ENCODE measurements at places on chromosomes 7 and 10.

DNA sequence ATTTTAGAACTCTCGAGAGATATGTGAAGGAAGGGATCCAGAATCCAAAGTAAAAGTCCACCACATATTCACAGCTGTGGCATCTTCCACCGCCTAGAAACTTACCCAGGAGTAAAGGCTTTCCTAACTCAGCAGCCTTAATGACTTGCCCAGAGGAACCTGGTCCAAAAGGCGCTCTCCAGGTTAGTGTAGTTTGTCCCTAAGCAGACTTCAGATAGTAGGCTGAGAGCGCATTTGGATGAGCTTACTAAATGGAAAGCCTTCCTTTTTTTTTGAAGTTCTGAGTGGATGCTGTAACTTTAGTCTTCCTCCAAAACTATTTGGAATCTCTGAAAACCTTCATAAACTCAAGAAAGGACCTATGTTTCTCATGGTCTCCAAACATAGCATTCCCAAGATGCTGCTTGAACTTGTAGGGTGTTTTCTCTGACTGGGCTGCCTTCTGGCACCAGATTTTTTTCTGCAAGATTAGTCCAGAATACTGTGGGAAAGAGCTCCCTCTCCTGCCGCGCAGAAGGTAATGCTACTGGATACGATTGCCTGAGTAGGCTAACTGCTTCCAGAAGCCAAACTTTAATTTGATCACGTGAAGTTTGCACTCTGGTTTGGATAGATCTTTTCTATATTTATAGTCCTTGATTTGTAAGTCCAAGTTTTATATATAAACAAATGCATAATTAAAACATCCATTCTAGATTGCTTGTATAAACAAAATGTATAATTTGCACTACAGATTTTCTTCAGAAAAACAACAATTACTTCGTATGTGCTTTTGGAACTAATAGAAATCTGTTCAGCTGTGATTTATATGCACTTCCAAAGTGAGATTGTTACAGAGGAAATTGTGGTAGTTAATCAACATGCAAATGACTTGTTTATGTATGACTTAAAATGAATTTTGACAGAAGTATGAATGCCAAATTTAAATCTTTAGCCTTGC lies 19.6 kb upstream of the GPR37 start:
- no peaks in the 10 kb centered on the region for H3K36me3 ChIP-seq
- peaks cover 3% of the 10 kb centered on the region for H3K27me3 ChIP-seq
- H3K27ac ChIP-seq, result no peak overlapping the region
- H3K4me3 ChIP-seq, result no peak overlapping the region
- no peak for DNase-seq
- no peaks in the 10 kb centered on the region for H3K4me1 ChIP-seq

DNA sequence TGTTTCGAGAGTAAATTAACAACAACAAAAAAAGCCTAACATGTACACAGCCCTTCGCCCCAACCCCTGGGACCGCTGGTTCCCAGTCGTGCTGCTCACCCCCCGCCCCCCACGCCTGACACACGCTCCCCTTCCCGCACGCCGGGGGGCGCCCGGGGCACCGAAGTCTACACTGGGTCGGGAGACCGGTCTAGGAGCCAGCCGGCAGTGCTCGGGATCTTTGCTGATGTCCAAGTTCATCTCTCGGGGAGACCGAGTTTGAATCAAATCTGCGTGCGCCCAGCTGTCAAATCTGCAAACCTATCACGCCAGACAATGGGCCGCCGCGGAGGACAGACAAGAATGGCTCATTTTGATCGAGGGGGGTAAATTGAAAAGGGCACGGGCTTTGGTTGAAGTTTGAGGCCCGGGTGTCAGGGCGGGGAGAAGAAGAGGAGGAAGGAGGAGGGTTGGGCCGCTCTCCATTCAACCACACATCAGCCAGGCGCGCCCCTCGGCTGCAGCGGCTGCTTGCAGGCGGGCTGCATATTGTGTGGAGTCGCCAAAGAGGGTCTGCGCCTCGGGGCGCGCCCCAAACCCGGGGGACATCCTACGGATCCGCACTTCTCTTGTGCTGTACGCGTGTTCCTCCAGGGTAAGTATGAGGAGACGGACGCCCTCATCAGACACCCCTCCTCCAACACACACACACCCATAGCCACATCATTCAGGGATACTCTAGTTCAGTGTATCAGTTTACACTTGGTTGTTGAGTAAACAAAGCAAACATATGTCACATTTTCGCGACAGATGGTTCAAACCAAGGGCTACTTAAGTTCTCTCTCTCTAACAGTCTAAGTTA lies 1.3 kb upstream of the GFRA1 start:
- peak overlapping the region; percentile 73 for H3K27ac ChIP-seq
- H3K27me3 ChIP-seq, result peaks cover 61% of the 10 kb centered on the region
- H3K4me1 ChIP-seq, result peaks cover 49% of the 10 kb centered on the region
- H3K36me3 ChIP-seq, result no peaks in the 10 kb centered on the region

GRCh38 chr7:132565441-132565840 lies 10.8 kb downstream of the PLXNA4 start:
- no peaks in the 10 kb centered on the region for H3K4me1 ChIP-seq
- no peak for DNase-seq
- no peak overlapping the region for H3K4me3 ChIP-seq
- peaks cover 36% of the 10 kb centered on the region for H3K27me3 ChIP-seq

- H3K27ac ChIP-seq, result no peak overlapping the region
- H3K4me3 ChIP-seq, result no peak overlapping the region
- DNase-seq, result no peak
- H3K27me3 ChIP-seq, result no peaks in the 10 kb centered on the region
Measured at GRCh38 chr7:119105381-119105780, 880.9 kb downstream of the ANKRD7 start.

GRCh38 chr10:132464256-132465192 lies 67.5 kb downstream of the PWWP2B start:
- H3K36me3 ChIP-seq, result no peaks in the 10 kb centered on the region
- no peak overlapping the region for H3K4me3 ChIP-seq
- H3K27me3 ChIP-seq, result no peaks in the 10 kb centered on the region
- H3K27ac ChIP-seq, result peak overlapping the region; percentile 89

- no peak overlapping the region for H3K4me3 ChIP-seq
- H3K27ac ChIP-seq, result no peak overlapping the region
- no peaks in the 10 kb centered on the region for H3K36me3 ChIP-seq
- no peaks in the 10 kb centered on the region for H3K4me1 ChIP-seq
Measured at GRCh38 chr7:21920936-21921335, 24.8 kb downstream of the CDCA7L start.

DNA sequence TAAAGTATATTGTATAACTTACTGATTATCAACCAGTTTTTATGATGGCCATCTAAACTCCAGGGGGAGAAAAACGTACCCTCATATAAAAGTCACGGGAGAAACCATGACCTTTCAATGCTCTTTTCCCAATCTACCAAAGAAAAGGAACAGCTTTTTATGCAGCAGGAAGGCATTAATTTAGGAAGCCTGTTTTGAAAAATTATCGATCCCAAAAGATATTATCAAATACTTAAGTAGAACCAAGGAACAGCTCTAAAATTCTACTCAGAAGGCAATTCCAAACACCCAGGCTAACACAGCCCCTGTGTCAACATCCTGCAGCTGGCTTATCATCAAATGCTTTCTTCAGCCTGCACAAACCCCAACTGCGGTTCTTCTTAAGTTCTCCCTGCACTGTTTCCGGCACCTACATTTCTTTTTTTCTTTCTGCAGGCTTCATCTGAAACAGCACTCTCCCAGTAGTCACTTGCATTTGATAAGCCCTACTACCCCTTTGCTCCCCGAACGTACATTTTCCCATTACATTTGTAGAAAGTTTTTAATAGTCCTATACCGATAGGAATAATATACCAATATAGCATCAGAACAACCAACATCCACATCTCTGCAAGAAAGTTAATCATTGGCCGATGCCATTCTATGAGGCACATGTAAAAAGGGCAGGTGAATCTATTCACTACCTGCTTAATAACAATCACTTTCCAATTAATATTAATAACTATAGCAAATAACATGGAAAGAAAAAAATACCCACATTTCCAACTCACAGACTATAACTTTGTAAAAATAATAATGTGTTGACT lies 47.9 kb downstream of the PIP4K2A start:
- peaks cover 9% of the 10 kb centered on the region for H3K4me1 ChIP-seq
- no peak overlapping the region for H3K27ac ChIP-seq
- H3K27me3 ChIP-seq, result no peaks in the 10 kb centered on the region

DNA sequence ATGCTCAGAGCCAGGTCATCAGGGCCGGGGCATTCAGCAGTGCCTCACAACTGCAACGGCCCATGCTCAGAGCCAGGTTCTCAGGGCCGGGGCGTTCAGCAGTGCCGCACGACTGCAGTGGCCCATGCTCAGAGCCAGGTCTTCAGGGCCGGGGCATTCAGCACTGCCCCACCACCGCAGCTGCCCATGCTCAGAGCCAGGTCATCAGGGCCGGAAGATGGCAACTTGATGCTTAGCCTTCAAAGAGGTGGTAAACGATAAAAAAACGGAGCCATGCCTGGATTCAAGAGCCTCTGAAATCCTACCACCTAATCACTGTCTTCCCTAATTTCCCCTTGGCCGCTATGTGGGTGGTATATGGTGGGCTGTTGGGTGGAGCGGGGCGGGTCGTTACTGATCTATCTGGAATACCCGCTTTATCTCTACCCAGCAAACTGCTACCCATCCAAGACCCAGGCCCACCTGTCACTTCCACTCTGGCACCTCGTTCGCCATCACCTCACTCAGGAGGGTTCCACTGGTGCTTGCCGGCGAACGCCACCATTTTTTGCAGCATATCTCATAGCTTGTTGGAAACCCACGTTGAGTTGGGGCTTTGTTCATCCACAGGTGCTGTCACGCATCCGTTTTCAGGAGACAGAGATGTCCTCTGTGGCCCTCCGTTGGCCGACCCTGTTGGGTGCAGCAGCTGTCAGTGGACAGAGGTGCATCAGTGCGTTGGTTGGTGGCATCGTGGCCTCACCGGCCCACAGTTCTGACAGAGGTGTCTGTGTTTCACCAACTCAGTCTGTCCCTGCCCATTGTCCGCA lies 221.1 kb downstream of the EBF3 start:
- no peak overlapping the region for H3K4me3 ChIP-seq
- H3K4me1 ChIP-seq, result no peaks in the 10 kb centered on the region
- DNase-seq, result peak; percentile 28
- no peaks in the 10 kb centered on the region for H3K27me3 ChIP-seq
- peaks cover 10% of the 10 kb centered on the region for H3K36me3 ChIP-seq

DNA sequence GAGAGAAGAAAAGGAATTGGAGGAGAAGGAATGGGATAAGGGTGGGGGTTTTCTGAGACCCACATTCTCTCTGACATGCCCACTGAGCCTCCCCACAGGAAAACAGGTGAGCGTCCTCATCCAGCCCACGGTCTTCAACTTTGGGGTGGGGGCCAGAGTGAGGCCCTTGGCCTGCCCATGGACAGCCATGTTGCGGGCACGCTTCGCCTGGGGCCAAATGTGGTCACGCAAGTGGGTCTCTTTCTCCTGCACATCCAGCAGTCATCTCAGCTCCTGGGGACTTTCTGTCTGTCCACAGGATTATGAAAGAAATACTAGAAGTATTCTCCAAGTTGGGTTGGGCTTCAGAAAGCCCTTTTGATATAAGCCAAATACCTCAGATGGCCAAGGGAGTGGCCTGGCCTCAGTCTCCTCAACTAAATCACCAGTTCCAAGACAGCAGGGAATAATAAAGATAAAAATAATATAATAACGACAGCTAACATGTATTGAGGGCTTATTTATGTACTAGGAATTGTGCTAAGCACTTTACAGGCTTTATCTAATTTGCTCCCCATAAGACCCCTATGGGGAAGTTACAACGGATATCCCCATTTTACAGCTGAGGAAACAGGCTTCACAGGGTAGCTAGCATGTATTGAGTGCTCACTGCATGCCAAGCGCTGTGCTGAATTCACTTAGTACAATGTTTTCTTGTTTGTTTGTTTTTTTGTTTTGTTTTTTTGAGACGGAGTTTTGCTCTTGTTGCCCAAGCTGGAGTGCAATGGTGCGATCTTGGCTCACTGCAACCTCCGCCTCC lies 57.2 kb upstream of the LBX1 start:
- peaks cover 18% of the 10 kb centered on the region for H3K4me1 ChIP-seq
- peaks cover 98% of the 10 kb centered on the region for H3K27me3 ChIP-seq
- H3K36me3 ChIP-seq, result no peaks in the 10 kb centered on the region

DNA sequence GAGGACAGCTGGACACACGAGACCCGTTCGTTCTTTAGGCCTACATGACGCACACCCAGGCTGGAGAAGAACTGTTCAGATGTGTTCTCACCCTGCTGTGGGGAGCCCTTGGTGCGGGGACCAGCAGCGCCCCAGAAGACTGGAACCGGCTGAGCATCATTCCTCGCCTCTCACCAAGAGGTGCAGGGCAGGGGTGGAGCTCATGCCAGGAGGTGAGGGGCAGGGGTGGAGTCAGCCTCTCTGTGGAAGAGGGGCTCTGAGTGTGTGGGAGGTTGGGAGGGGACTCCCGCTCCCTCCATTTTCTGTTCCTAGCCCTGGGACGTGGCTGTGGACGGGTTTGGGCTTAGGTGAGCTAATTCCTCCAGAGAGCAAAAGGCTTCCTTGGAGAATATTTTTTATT lies 66.0 kb upstream of the SHH start:
- DNase-seq, result peak; percentile 74
- no peak overlapping the region for H3K27ac ChIP-seq
- no peaks in the 10 kb centered on the region for H3K4me1 ChIP-seq
- peaks cover 9% of the 10 kb centered on the region for H3K27me3 ChIP-seq
- H3K4me3 ChIP-seq, result no peak overlapping the region

DNA sequence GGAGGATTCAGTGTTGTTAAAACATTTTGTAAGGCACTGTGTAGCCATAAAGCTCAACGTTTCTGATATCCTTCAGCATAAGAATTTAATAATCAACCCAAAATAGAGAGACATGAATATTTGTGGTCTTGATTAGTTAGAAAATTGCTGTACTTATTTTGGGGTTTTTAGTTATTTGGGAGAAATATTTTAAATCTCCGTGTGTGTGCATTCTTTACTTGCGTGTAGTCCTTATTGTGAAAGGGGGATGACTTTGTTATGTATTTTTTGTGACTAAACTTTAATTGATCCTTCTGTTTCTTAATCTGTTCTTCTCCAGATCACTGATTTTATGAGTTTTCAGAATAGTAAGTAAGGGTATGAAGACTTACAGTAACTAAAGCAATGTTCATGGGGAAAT lies 81.2 kb downstream of the ZNRF2 start:
- no peaks in the 10 kb centered on the region for H3K27me3 ChIP-seq
- DNase-seq, result no peak
- no peaks in the 10 kb centered on the region for H3K36me3 ChIP-seq

GRCh38 chr7:22016507-22016906 lies 70.8 kb upstream of the CDCA7L start:
- DNase-seq, result no peak
- H3K36me3 ChIP-seq, result no peaks in the 10 kb centered on the region
- H3K27me3 ChIP-seq, result no peaks in the 10 kb centered on the region
- no peak overlapping the region for H3K27ac ChIP-seq

Data from suprapubic skin (tissue), 4 donors.